RPMI8226 (cell line): ENCODE measurements at places on chromosomes 5 and 9.

DNA sequence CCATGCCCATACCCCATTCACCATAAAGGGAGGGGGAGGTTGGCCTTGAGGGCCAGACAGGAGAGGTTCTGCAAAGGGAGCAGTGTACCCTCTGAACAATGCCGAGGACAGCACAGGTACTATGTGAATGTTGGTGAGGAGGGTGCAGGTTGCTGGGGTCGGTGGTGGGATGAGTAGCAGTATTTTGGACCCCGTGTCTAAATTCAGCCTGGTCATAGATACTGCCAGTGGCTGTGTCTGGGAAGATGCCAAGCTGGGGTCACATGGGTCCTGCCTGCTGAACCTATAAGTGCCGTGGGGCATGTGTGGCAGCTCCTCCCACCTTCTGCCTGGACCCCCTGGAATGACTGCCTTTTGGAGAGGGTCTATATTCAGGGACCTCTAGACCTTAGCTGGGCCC lies 11.4 kb upstream of the SPINK4 start:
- DNase-seq = no peak

DNA sequence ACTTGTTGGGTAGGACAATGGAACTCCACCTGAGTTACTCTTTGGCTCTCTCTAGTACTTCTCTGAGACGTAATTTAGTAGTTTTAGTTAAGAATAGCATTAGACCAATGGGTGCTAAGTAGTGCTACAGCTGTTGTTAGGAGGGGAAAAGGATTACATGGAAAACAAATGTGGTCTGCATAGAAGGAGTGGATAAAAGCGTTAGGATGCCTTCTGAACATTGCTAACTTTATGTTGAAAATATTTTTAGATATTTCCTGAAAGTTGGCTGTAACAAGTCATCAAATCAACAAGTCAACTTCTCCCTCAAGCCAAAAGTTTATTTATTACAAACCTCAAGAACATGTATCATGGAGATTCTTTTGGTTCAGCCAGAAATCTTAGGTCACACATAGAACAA lies 409.5 kb upstream of the MEF2C start:
- DNase-seq = no peak

DNA sequence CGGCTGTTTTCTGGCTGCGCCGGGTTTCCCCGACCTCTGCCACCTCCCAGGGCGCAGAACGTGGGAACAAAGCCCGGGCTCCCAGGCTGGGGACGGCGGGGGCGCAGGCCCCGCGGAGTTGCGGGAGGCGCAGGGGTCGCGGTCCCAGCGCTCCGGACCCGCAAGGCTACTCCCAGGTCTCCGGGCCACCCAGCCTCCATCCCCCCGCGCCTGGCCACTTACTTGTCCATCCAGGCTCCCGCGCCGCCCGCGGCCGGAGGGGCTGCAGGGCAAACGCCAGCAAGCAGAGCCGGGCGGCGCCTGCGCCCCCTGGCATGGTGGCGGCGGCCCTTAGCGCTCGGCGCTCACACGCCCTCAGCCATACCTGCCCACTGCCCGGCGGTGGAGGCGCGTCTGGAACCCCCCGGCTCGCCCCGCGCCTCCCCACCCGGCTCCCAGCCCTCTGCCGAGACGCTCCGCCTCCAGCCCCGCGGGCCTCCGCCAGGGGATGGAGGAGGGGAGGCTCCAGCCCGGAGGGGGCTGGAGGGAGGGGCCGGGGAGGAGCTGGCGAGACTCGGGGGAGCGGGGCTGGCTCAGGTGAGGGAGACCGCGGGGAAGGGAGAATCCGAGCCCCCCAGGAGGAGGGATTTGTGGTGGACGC lies at the start of gene ADAM19:
TSS of gene ADAM19 (minus strand) at position 395 of the 640 bp plus-strand sequence. CDS start at position 316, 79 bp downstream.
- DNase-seq = peak; percentile 32

DNA sequence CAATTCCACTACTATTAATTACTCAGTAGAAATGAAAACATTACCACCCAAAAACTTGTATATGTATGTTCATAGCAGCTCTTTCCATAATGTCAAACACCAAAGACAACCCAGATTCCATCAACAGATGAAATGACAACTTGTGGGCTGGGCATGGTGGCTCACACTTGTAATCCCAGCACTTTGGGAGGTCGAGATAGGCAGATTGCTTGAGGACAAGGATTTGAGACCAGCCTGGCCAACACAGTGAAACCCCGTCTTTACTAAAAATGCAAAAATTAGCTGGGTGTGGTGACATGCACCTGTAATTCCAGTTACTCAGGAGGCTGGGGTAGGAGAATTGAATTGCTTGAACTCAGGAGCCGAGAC lies 11.5 kb downstream of the UIMC1 start:
- DNase-seq = no peak

DNA sequence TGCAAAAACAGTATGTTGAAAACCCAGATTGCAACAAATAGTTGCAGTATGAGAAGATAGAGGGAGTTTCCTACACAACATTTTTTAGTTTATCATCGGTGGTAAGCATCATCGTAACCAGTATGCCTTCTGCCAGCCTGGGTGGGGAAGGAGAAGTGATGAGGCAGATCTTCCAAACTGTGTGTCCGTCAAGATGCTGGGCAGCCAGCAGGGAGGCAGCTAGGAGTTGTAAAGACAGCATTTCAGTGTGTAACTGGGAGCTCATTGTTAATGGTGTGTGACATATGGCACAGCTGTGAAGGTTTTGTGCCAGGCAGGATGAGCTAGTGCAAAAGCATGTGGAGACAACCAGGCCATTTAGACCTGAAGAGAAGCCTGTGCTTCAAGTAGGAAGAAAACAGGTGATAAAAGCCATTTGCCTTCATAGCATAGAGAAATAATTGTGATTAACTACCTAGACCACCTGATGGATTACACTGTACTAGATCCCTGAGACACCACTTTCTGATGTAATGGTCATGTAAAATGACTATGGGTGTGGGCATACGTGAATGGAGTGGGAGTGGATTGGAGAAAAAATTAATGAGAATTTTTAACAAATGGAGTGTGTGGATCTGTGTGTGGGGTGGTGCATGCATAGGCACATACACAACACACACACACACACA lies 347.0 kb upstream of the ADAMTSL1 start:
- DNase-seq = no peak

- no peak for DNase-seq
Measured at GRCh38 chr5:17910318-17910717, 276.1 kb downstream of the TAF11L14 start.

- DNase-seq = no peak
Measured at GRCh38 chr5:9335754-9336495, 209.9 kb downstream of the SEMA5A start.

- DNase-seq = no peak
Measured at GRCh38 chr9:108142504-108143201, 653.1 kb upstream of the KLF4 start.

- DNase-seq = no peak
Measured at GRCh38 chr5:152262667-152263066, 142.4 kb downstream of the NMUR2 start.

DNA sequence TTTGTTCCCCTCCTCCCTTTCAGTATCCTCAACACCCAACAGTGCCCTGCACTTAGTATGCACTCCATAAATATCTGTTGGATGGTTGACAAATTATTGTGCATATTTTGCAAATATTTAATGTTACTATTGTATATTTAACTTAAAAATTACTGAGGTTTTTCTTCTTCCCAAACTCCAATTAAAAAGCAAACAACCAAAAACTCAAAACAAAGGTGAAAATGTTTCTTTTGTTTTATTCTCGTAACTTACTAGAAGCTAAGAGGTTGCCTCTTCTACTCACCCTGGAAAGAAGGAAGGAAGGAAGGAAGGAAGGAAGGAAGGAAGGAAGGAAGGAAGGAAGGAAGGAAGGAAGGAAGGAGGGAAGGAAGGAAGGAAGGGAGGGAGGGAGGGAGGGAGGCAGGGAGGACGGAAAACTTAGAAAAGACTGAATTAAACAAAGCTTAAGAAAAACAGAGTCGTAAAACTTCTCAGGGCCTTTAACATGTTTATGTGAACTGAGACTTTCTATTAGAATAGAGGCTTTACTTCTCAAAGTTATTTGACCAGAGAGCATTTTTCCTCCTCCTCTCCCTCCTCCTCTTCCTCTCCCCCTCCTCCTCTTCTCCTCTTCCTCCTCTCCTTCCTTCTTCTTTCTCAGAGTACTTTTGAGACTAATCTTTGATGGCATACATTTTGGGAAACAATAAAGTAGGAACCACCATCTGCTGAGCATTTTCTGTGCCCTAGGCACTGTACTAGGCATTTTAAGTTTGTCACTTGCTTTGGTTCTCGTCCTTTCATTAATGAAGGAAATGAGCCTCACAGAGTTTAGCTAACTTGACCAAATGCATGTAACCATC lies 396.6 kb upstream of the WWC1 start:
- DNase-seq = no peak

DNA sequence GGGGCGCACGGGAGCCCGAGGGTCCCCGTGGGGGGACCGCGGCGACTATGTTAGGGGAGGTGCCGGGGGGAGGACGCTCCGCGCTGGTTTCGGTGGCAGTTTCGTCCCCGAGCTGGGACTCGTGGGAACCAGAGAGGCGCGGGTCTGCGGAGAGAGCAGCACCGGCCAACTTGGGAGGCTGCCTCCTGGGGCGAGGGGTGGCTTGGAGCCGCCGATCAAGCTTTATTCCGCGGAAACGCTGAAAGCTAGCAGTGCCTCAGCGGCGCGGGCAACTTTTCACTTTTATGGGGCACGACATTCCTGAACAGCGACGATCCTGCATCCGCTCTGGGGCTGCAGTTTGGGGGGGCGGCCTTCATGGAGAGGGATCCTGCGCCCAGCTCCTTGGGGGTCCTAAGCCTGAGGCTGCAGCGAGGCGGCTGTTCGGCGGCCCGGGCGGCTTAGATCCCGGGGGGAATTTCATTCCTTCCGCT lies 369 bp downstream of the OCLN start:
- DNase-seq = peak; percentile 60

- DNase-seq = no peak
Measured at GRCh38 chr9:76637416-76637815, 126.8 kb upstream of the PCA3 start.

GRCh38 chr5:81242906-81243436 lies 9.8 kb downstream of the CKMT2 start:
- no peak for DNase-seq

DNA sequence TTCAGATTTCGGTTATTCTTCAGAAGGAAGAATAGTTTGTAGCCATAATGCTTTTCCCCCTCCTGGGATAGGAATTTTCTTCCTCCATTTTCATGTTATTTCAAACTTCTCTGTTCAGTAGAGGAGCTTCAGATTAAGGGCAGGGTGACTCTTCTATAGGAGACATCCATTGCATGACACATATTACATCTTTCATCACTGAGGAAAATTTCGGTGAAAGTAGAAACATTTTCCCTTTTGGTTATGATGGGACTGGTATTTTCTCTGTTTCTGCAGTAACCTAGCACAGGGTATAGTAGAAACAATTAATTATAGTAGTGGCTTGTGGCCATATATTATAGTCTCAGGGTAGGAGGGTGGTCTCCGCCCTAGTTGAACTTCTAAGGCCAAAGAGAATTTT lies 1.1 kb downstream of the IPO11 start:
- no peak for DNase-seq

DNA sequence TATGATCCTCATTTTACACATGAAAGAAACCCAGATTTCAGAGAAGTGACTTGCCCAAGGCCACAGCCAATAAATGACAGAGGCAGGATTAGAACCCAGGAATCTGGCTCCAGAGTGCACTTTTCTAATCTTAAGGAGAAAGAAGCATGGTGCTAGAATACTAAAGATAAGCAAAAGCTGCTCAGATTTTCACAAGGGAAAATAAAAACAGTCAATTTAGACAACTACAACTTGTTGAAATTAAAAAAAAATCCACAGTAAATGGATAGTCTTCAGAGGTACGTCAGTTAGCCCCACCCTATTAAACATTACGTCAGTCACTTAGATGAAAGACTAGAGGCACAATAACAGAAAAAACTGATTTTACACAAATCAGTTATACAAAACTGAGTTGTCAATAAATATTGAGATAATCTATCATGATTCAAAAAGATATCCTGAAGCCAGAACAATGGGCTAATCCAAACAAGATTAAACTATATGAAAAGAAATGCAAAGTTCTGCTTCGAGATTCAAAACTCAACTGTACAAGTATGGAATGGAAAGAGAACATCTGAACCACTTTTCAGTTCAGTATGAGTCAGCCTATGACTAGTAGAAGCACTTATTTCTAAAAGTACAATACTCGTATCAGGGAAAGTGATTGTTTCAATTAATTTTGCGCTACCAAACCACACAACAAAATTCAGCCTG lies 9.3 kb downstream of the TMEM245 start:
- DNase-seq = no peak

DNA sequence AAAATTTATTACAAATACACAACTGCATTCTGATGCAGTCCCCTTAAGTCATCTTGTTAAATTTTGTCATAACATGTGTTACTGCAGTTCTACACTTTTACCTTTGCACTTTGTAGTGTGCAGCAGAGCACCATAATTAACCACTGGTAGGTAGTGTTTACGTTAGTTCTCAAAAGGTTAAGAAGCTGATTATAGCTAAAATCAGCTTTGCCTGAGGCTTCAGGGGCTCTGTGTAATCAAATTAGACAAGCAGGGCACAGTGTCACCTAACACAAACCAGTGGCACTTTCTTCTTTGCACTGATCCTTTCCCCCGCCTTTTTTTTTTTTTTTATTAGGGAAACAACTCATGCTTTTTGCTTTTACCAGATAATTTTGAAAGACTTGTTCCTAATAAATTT lies 26.1 kb downstream of the POU5F2 start:
- no peak for DNase-seq

DNA sequence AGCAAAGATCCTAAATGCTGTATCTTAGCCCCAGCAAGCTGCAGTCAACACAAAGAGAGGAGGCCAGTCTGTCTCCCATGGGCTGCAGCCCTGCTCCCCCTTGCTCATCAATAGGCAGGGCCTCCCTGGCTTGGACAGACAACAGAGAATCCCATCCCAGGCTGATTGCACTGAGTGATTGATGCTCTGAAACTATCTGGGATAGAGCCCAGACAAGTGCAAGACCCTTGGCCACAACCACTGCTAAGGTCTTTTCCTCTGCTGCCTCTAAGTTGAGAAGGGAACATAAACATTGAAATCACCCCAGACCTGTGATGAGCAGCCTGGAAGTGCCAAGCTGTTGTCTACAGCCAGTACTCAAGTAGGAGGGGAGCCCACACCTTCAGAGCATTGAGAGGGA lies 661.0 kb upstream of the CDH18 start:
- no peak for DNase-seq

DNA sequence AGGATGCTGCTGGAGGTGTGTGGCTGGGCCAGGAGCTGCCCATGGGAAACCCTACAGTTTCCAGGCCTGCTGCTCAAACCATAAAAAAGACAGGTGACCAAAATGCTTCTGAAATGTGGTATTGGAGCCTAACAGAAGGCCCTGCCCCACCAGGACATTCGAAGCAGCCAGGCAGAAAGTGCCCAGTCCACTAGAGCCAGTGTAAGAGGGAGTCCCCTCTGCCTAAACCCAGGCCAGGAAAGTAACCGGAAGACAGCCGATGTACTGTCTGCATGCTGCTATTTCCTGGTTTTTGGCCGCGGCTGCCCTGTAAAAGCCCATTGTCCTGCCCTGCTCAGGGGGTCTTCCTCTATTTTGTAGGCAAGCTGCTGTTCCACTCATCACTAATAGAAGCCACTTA lies 150.7 kb upstream of the IRX2 start:
- no peak for DNase-seq

GRCh38 chr5:134994560-134995156 lies 27.0 kb downstream of the CATSPER3 start:
- DNase-seq = peak; percentile 64

- peak; percentile 97 for DNase-seq
Measured at GRCh38 chr5:54743997-54744788, 226.6 kb downstream of the SNX18 start.

- DNase-seq = no peak
Measured at GRCh38 chr9:5846501-5846921, 13.6 kb upstream of the ERMP1 start.
